ENCODE measurements at places on chromosomes 13 and 19.

DNA sequence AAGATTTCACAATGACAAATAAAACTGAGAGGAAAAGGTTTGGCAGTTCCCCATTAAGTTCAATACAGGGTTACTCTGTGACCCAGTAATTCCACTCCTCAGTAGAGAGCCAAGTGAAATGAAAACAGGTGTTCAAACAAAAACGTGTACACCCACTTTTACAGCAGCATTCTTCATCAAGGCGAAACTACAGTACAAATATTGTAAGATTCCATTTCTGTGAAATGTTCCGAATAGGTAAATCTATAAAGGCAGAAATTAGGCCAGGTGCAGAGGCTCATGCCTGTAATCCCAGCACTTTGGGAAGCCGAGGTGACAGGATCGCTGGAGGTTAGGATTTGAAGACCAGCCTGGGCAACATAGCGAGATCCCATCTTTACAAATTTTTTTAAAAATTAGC is 8.9 kb upstream of the GDF15 start:
- no peak for DNase-seq

- DNase-seq, result no peak
These were observed 371.3 kb downstream of the COG6 start for GRCh38 chr13:40026741-40027140.

DNA sequence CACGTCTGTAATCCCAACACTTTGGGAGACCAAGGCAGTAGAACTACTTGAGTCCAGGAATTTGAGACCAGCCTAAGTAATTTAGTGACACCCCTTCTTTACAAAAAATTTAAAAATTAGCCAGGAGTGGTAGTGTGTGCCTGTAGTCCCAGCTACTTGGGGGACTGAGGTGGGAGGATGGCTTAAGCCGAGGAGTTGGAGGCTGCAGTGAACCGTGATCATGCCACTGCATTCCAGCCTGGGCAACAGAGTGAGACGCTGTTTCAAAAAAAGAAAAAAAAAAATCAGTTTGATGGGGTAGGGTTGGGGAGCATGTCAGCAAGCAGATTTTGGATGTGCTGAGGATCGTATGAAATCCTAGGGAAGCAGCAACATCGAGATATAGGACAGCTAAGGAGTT is 4.2 kb downstream of the CEACAM19 start:
- DNase-seq, result no peak

DNA sequence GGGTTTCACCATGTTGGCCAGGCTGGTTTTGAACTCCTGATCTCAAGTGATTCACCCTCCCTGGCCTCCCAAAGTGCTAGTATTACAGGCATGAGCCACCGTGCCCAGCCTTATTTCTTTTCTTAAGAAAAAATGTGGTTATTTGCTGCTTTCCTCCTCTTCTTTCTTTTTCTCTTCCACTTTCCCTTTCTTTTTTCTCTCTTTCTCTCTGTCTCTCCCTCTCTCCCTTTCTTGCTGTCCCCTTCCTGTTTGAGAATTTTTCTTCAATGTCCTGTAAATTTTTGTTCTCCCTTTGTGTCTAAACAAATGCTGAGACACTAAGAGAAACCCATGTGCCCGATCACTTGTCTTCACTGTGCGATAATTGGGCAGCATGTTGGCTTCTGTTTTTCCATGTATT is 2.2 kb downstream of the LEUTX start:
- no peak for DNase-seq

DNA sequence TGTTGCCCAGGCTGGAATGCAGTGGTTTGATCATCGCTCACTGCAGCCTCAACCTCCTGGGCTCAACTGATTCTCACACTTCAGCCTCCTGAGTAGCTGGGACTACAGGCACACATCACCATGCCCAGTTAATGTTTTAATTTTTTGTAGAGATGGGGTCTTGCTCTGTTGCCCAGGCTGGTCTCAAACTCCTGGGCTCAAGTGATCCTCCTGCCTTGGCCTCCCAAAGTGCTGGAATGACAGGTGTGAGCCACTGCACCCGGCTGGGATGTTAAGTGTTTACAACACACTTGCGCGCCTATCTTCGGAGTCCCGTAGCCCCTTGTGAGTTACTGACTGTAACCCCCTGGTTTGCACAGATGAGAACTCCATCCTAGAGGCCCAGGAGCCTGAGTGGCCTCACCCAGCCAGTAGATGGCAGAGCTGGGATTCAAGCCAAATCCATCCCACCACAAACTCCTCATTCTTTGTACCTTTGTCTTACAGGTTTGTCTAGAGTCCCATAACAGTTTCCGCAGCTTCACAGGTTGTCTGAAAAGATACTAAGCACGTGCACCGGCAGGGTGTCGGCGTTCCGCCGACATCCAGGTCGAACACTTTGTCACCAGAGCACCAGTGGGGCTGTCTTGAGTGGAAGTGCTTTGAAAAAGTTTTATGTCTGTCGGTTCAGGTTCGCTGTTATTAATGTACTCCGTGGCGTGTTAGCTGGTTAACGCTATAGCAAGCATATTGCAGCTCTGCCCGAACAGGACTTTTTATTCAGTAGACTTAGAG is 14.7 kb downstream of the MAG start:
- DNase-seq, result no peak

GRCh38 chr19:51219307-51219706 is 5.6 kb upstream of the CD33 start:
- no peak for DNase-seq

- no peak for DNase-seq
These were observed 75.6 kb downstream of the SPACA7 start for GRCh38 chr13:112451512-112452379.

- no peak for DNase-seq
These were observed 263.0 kb downstream of the KLF12 start for GRCh38 chr13:73870970-73871935.

All from gastrocnemius medialis (tissue), 4 donors.